Activated CD4-positive, alpha-beta T cell treated with anti-CD3 and anti-CD28 coated beads, Interleukin-2, amount 50 U/mL, for 24 hours (primary cell): ENCODE measurements at places on chromosomes 7 and 10.

GRCh38 chr10:93554760-93555432 lies 11.6 kb upstream of the FFAR4 start:
- no peak for DNase-seq

- DNase-seq: no peak
Observed at GRCh38 chr7:22958742-22959141, 55.2 kb downstream of the HYCC1 start.

- DNase-seq: no peak
Observed at GRCh38 chr7:135538376-135538775, 19.3 kb upstream of the NUP205 start.

- no peak for DNase-seq
Observed at GRCh38 chr7:88165697-88166096, 54.1 kb downstream of the SRI start.
